ENCODE measurements at places on chromosomes 7 and 10.
A peak's percentile ranks its signal among the peaks of the same experiment; 100 is the strongest.

DNA sequence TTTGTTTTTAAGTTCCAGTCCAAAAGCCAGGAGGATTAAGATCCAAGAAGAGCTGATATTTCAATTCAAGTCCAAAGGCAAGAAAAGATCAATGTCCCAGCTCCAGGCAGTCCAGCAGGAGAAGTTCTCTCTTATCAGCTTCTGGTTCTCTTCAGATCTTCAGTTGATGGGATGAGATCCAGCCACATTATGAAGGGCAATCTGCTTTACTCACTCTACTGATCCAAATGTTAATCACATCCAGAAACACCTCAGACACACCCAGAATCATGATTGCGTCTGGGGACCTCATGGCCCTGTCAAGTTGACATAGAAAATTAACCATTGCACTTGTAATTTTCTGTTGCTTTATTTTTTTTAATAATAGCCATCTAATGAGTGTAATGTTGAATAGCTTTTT is 178.4 kb downstream of the HERPUD2 start:
- DNase-seq = no peak

DNA sequence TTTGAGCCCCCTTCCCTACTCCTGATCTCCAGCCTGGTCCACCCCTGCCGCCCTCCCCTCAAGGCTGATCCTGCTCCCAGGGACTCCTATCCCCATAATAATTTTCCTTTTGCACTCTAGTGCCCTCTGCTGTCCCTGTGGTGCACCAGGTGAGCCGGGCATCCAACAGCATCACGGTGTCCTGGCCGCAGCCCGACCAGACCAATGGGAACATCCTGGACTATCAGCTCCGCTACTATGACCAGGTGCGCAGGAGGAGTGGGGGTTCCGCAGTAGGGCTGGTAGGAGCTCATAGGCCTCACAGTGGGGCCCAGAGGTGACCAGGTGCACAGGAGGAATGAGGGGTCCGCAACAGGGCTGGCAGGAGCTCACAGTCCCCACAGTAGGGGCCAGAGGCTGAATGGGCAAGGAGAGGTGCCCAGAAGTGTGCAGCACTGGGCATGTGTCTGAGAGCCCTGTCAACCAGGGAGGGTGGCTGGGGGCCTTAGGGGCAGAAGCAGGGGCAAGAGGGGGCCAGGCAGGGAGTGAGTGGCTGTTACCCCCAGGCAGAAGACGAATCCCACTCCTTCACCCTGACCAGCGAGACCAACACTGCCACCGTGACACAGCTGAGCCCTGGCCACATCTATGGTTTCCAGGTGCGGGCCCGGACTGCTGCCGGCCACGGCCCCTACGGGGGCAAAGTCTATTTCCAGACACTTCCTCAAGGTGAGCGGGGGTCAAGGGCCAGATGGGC is 11.7 kb downstream of the EPHB6 start:
- peak; percentile 23 for DNase-seq

DNA sequence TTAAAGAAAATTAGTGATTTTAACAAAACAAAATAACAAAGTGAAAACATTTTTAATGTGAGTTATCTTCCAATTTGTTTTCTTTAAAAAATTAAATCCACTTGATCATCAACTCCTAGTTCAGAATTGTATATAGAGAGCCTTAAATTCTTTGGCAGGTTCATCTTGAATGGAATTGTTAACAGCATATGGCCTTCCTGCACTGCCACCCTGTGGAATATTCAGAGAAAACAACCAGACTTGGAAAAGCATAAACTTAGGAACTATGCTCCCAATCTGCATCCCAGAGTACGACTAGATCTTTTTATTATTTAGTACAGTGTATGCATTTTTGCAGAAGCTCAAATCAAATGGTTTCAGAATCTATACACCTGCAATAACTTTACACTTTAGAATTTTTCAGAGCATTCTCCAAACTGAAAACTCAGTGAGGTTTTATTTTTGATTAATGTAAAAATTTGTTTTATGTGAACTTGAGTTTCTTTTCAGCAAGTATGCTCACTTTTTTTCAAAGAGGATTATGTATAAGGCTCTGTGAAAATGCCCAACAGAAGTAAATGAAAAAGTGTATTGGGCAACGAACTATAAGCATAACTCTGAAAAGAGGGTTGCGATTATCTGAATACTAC is 44.9 kb upstream of the ANK3 start:
- DNase-seq = peak; percentile 72

DNA sequence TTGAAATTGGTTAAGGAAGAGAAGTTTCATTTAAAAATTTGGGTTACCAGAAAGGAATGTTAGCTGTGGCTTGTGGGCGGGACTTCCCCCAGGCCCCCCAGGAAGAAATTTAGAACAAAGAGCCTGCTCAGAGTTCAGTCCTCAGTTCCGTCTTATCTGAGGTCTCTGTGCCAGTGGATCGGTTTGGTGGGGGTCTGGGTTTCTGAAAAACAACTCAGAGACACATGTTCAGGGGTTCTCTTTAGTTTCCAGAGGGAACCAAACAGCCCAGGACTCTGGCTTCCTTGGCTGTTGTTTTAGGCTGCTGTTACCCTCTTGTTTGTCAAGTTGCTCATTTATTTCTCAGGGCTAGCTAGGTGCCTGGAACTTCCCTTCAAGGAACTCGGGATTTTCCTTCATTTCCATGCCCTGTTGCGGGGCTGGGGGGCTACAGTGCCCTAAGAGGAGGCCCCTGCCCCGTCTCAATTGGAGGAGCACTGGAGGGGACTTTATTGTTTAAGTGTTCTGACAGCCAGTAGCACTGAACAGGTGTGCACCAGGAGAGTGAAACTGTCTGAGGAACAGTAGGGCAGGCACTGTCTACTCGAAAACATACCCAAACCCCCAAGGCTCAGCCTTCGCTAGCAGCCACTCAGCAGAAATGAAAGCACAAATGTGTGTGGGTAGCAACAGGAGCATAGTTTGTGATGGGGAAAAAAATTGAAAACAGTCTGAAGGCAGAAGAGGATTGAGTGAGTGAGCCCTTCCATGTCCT is 59.9 kb downstream of the ALOX5 start:
- no peak for DNase-seq

GRCh38 chr10:112215342-112215774 is 31.8 kb upstream of the GPAM start:
- DNase-seq = peak; percentile 10

Data from A673 (cell line).